ENCODE measurements at places on chromosomes 5 and 9.

- DNase-seq, result no peak
Measured at GRCh38 chr5:150568663-150569062, 60.7 kb downstream of the NDST1 start.

DNA sequence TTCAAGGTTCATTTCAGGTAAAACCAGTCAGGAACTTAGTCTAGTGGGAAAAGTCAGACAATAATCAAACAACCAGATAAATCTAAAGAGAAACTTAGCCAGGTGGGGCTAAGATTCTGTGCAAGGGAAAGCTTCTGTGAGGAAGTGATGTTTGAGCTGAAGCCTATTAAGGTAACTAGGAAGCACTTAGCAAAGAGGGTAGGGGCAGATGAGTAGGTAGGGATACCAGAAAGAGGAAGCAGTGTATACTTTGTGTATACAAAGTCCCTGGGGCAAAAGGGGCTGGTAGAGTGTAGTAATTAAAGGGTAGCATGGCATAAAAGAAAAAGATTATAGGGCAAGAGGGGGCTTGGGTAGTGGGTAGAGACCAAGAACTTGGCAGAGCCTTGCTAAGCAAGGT is 3.6 kb upstream of the SPATA24 start:
- no peak for DNase-seq

- DNase-seq, result no peak
Measured at GRCh38 chr5:28750251-28750650, 1711.9 kb upstream of the CDH9 start.

DNA sequence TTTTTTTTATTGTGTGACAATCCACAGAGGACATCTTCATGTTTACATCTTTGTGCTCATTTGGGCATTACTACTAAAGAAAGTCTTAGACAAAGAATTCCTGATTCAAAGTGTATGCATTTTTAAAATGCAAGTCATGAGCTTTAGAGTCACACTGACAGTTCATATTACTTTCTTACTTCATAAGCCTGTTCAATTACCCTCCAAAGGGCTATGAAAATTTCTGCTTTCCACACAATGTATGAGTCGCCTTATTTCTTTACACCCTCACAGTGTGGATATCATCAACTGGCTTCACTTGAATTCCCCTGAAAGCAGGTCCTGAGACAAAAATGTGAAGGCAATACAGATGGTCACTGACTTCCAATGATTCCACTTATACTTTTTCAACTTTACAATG is 280.4 kb upstream of the PTGER4 start:
- no peak for DNase-seq

GRCh38 chr5:107538805-107539445 is 131.8 kb downstream of the EFNA5 start:
- DNase-seq, result no peak

DNA sequence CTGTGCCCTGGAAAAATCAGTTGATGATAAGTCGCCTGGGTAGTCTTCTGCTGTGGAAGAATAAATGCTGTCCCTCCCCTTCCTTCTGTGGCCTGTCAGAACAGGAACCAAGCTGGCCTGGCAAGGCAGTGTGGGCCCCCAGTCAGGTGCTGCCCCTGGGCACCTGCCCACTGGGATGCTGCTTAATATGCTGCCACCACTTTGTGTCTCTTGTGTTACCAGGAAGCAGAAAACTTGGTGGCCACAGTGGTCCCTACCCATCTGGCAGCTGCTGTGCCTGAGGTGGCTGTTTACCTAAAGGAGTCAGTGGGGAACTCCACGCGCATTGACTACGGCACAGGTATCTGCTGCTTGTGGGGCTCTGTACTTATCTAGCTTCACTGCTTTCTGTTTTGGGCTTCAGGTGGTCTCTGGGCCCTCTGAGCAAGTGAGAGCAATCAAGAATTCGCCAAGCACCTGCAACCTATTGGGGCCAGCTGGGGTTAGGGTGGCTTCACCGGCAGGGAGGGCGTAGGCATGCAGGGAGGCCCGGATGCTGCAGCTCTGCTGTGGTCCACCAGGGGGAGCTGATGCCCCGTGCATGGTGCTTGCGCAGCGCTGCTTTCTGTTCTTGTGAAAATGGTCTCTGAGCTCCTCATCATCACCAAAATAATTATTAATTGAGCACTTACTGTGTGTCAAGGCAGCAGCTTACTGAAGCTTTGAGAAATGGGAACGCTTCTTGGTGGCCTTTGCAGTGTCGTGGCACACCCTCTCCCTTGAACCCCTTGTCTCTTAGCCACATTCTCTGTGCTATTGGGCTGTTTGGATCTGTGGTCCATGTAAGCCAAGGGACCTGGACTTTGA is 20.3 kb downstream of the PTPA start:
- DNase-seq, result peak; percentile 87

DNA sequence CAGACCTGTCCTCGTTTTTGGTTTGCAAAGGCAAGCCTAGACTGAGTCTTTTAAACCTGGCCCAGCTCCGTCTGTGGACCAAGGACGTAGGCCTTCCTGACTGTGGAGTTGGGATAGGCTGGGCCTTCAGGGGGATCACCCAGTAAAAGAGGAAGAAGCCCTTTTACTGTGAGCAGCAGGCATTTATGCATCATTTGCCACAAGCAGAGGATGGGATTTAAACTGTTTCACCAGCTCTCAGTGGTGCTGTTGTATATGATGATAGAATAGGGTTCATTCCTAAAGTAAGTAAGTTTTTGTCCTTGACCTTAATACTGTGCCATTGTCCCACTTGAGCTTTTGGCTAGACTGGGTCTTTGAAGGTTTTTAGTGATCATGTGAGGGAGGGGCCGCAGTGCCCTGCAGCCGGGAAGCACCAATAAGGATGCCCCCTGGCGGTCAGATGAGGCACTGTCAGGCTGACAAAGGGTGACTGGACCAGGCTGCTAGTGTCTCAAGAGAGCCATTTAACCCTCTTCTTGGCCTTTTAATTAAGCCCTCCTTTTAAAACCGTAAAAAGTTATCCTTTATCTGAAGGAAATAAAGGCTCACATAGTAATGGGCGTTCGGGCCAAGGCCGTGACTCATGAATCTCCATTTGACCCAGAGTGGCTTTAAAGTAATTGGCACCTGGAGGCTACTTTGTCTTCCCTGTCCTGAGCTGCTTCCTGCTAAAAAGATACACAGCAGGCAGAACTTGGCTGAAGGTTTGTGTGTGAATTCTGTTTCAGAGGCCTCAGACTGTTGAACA is 74.0 kb downstream of the UBAP1 start:
- DNase-seq, result peak; percentile 71

DNA sequence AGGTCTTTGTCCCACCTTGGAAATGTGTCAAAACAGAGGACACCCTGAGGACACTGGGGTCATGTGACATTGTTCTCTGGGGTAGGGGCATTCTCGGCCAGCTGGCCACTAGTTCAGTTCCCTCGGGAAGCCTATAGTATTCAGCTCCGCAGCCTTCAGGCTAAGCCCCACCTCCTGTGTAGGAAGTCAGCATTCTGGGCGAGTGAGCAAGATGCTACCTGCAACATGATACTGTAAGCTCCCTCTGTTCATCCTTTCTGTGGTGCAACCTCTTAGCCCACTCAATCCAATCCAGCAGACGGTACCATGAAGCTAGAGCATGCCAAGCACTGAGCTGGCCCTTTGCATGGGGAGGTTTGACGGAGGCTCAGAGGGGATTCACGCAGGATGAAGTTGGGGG is 5.3 kb downstream of the NTNG2 start:
- no peak for DNase-seq

DNA sequence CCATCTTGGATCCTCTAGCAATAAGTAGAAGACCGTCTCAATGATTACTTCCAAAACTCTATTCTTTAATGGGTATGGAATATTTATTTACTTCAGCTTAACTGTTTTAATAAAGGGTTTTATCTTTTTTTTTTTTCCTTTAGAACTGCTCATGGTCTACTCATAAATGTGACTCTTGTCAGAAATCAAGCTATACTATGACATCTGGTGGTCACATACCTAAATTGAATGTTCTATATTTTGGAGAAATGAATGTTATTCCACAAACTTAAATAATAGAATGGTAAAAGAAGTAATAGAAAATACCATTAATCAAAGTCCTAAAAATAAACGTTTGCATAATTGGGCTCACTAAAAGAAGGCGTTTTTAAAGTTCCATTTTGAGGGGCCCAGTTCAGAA is 131.2 kb upstream of the PLCXD3 start:
- no peak for DNase-seq

DNA sequence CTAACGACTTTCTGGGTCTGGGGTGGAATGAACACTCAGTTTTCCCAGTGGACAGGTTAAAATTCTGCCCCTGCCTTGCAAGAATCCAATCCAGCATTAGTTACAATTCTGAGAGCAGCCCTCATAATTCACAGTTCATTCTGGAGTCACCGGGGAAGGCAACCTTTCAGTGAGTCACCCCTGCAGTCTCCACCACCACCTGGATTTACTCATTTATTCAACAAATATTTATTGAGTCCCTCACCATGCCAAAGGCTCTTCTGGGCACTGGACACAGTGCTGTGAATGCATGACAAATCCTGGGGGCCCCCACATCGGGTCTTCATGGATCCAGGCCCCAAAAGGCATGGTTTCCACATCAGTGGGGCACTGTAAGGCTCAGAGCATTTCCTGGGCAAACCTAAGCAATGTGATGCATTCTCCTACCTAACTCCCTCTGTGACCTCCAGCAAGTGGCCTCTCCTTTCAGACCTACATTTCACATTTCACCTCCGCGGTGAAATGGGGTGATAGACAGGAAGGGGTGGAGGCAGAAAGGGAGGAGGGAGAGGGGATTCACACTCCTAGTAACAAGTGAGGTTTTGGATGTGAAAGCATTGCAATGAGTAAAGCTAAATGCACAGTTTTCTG is 6.4 kb upstream of the MSX2 start:
- no peak for DNase-seq

DNA sequence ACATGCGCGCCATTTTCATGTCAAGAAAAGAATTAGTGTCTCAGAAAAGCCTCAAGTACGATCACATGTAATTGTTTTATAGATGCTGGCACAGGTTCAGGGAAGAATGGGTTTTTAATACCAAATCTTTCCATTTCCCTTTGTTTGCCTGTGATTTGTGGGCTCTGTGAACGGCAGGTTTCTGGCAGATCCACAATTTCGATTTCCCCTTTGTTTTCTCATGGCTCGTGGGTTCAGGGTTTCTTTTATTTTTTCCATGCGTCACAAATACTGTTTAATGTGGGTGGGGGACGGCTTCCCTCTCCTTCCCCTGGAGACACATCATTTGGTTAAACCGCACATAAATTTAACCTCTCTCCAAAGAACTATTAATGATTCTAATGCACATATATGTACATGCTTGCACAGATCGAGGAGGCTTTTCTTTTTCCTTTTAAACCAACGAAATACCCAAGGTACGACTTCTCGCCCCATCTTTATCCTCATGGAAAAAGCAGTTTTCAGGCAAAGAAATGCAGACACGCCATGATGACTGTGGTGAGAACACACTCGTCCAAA is 195.9 kb downstream of the SLIT3 start:
- DNase-seq, result no peak

DNA sequence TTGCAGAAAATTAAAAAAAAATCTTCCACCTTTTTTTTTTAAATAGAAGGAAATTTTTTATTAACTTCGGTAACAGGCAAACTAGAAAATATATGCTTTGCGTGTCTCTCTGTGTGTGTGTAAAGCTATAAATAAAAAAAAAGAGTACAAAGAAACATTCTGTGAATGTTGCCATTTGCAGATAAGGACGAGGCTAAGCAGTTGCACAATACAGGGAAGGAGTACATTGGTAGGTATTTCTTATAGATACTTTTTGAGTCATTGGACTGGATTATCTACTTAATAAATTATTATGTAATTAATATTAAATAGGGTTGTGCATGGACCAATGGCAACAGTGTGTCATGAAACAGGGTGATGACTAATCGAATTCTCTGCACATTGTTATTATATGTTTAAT is 102.4 kb downstream of the CAMK4 start:
- DNase-seq, result no peak

- DNase-seq, result no peak
Measured at GRCh38 chr9:20032413-20033006, 243.7 kb upstream of the SLC24A2 start.

Measured in CD4-positive, alpha-beta T cell treated with Interleukin-21 for 1 hour (primary cell).